Stimulated activated CD4-positive, alpha-beta T cell treated with anti-CD3 and anti-CD28 coated beads, Interleukin-12 subunit alpha, Interleukin-12 subunit beta, amount 100 ng/mL, for 24 hours (primary cell): ENCODE measurements at places on chromosomes 7 and 10.

DNA sequence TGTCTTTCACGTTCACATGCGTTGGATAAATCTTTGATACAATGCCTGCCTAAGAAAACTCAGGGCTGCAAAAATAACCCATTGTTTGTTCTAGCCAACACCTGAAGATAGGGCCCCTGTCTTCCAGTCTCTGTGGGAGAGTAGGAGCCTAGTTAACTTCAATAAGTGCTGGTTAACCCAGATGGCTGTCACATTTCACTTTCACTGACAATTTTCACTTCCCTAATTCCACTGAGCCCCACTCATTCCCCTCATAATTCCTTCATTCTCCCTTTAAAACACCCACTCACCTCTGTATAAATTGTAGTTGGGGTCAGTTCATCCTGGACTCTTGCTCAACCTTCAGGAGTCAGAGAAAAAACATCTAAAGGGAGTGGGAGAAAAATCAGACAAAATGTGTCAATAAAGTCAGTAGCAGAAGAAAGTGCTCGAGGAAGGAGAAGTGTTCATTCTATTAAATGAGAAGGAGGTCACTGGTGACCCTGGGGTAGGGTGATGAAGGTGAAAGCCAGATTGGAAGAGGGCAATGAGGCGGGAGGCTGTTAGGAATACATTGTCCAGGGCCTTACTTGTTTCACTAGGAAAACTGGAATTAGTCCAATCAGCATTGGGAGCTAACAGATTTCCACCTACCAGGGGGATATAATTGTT lies 51.2 kb upstream of the ABI1 start:
- no peak for DNase-seq

DNA sequence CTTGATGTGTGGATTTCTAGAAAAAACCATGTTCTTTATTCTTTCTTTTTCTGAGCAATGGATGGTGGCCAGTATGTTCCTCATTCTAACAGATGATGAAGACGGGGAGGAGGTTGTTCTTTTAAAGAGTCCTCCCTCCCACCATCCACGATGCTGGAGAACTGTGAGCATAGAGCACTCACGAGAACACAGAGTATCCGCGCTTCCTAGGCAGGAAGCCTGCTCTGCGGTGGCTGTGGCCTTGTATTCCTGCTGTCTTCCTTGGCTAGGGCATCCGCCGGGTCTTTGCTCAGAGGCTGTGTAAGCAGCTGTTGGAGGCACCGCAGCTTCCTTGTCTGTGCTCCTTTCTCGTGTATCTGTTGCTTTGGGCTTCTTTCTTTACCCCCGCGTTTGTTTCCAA lies 214.2 kb downstream of the CCDC3 start:
- no peak for DNase-seq

GRCh38 chr7:40673285-40673684 lies 538.5 kb downstream of the SUGCT start:
- no peak for DNase-seq

- no peak for DNase-seq
These were observed 154.4 kb upstream of the NPY start for GRCh38 chr7:24129597-24129996.
